Glutamatergic neuron (in vitro differentiated cells): ENCODE measurements at places on chromosomes 7 and 10.

DNA sequence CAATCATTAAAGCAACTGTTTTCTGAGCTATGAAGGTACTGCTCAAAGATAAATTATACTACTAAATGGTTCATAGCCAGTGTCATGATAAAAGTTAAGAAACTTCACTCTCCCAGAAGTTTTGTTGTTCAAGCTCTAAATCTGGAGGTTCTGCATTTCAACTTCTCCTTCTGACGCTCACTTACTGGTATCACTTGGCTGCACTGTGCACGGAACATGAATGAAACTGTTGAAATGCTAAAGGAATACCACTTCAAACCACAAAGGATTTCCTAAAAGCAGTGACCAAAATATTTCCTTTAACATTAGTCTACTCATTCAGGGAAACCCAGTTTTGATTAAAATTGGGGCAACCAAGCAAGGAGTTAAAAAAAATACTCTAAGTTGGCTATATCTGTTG is 93.6 kb downstream of the UBE2H start:
- DNase-seq: no peak

DNA sequence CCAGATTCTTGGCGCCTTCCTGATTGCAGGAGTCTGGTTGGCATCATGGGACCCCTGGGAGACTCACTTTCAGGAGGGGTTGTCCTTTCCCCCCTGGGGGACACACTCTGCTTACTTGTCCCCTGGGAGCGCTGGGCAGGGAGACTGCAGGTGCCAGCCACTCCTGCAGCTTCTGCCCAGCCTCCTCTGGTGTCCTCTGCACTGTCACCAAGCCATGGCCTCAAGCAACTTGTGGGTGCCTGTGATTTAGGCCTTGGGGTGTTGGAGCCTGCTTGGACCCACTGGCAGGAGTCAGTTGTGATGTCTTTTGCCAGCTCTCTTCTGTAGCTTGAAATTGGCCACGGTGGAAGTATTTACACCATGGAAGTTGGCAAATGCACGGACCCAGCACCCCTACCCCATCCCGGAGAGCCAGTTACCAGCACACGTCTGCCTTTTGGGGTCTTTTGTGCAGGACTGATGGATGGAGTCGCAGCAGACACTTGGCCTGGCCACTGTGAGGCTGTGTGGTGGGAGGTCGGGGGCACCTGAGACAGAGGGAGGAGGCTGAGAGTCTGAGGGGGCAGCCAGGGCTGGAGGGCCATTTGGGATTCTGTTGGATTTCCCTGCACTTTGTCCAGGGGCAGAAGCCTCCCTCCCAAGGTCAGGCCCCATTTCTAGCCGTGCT is 104.7 kb downstream of the LHPP start:
- no peak for DNase-seq

GRCh38 chr7:105003275-105003674 is 10.7 kb upstream of the KMT2E start:
- no peak for DNase-seq

- peak; percentile 67 for DNase-seq
Measured at GRCh38 chr7:98617960-98618418, 904 bp downstream of the NPTX2 start.

GRCh38 chr10:123102673-123103072 is 33.1 kb upstream of the HMX3 start:
- no peak for DNase-seq

DNA sequence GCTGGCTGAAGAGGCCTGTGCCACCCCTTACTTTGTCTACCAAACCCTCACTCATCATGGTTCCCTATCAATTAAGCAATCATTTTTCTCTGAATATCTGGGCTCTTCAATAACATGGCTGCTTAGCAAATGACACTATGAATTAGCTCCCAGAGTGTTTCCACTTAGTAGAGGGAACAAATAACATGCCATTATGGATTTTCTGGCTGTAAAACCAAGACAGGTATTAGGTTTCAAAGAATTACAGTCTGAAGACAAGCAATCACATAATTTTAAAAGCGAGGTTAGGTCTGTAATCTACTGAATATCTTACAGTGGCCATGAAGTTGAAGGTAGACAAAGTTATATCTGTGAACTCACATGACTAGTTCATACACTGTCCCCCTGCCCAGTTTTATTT is 220.8 kb upstream of the PHYHIPL start:
- DNase-seq: no peak

GRCh38 chr7:111982804-111983203 is 223.4 kb downstream of the DOCK4 start:
- DNase-seq: no peak

DNA sequence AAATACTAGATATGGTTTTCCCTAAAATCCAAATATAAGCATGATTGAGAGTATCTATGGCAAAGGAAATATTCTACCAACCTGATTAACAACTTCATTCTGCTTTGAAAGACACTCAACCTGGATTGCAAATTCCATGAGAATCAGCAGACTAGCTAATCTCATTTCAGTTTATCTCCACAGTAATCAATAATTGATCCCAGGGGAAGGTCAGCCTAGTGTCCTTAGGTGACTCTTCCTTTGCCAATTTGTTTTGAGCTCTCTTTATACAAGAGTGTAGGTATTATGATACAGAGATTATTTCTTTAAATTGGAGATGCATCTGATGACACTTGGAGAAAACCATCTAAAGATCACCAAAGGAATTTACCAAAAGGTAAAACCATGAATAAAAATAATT is 100.3 kb downstream of the GRM8 start:
- DNase-seq: no peak

DNA sequence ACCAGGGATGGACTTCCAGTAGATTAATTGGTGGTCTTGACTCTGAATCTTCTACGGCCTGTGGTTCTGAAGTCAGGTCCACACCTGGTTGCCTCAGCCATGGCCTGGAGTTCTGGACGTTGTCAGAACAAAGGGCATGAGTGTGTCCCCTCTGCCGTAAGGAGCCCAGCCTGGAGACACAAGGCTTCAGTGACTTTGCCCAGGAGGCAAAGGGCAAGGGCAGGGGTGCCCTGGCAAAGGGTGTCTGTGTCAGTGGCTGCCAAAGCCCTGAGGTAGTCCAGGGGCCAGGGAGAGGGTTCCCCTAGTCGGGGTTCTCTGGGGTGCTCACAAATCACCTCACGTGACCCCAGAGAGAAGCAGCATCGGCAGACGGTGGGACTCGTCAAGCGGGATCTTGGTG is 273.2 kb upstream of the ZNF32 start:
- no peak for DNase-seq

- DNase-seq: no peak
Measured at GRCh38 chr7:47418601-47419309, 163.2 kb downstream of the TNS3 start.

GRCh38 chr7:114214466-114214865 is 200.1 kb upstream of the FOXP2 start:
- DNase-seq: no peak

DNA sequence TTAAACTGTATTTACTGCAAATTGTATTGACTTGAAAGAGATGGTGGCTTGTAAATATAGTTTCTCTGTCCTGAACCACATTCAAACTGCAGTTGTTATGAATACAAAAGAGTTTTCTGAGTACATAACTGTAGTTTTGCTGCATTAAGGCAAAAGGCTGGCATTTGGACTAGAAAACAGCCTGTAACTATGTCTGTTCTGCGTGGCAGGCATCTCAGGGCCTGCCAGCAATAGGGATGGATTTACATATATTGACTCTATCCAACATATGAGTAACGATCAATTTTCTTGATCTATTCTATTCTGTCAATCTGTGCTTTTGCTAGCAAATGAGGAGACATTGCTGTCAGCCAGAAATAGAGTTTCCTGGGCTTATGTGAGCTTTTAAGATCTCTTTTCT is 174.6 kb downstream of the TMEM26 start:
- DNase-seq: no peak

DNA sequence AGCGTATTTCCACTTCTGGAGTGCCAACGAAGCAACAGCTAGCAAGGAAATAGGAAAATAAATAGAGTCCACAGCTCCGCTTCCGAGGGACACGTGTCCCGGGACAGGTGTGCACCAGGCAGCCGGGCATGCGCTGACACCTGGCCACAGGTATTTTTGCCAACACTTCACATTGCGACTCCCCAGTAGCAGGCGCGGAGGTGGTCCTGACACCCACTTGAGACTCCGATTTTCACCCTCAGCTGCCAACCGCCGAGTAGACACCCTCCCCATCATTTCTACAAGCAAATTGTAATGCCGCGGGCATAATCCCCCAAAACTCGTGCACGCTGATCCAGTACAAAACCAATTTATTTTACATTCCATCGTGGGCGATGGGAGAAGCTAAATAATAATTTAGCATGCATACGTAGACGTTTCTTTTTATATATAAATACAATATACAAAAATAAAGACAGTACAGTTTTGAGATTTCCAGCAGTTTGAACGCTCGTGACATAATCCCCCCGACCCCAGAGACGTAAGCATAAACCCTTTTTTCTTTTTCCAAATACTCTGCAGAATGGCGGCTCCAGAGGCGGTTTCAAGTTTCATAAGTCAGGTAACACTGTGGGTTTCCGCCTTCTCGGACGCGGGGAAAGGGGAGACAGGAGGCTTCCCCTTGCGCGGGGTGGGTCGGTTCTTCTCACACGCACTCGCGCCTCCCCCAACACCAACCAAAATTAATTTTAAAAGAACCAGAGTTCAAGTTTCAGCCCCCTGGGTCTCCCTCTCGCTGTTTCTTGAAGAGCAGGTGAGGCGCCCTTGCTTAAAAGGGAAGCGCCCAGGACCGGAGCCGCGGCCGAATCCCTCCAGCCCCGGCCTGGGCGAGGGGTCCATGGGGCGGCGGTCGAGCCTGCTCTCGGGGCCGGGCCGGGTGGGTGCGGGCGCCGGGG is 5.7 kb downstream of the MNX1 start:
- DNase-seq: no peak

- DNase-seq: no peak
Measured at GRCh38 chr7:51666266-51666665, 349.7 kb upstream of the COBL start.

GRCh38 chr7:75962607-75963380 is 31.6 kb downstream of the TMEM120A start:
- DNase-seq: no peak

GRCh38 chr7:130286881-130287280 is 6.1 kb upstream of the CPA4 start:
- DNase-seq: no peak

- no peak for DNase-seq
Measured at GRCh38 chr10:73485320-73485719, 10.5 kb downstream of the PPP3CB start.

DNA sequence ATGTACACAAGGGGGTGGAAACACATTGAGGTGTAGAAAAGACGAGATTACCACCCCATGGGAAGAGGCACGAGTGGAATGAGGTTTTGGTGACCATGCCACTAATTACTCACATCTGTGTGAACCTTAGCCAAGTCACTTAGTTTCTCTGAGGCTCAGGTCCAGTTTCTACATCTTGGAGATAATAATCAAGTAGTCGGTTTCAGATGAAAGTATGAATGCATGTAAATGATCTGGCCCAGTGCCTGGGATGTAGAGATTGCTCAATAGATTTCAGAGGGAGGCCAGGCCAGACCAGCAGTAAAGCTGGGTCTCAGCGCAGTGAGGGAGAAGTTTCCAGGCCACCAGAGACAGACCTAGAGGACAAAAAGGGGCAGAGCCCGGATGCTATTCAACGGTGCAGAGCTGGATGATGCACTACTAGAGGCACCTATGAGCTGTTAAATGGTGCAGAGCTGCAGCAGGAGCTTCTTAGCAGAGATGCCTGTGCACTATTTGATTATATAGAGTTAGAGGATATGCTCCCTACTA is 725.1 kb downstream of the GRID1 start:
- DNase-seq: no peak

DNA sequence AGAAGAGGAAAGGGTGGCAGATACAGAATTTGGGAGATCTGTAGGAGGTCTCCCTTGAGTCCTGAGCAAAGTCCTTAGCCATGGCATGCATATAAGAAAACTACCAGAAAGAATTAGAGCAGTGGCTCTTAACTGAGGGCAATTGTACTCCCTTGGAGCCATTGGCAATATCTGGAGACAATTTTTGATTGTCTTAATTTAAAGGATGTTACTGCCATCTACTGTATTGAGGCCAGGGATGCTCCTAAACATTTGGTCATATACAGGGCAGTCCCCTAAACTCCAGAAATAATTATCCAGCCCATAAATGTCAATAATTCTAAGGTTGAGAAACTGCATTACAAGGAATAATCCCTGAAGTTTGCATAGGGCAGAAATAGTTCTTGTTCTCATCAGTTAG is 136.4 kb upstream of the ODAD2 start:
- no peak for DNase-seq

DNA sequence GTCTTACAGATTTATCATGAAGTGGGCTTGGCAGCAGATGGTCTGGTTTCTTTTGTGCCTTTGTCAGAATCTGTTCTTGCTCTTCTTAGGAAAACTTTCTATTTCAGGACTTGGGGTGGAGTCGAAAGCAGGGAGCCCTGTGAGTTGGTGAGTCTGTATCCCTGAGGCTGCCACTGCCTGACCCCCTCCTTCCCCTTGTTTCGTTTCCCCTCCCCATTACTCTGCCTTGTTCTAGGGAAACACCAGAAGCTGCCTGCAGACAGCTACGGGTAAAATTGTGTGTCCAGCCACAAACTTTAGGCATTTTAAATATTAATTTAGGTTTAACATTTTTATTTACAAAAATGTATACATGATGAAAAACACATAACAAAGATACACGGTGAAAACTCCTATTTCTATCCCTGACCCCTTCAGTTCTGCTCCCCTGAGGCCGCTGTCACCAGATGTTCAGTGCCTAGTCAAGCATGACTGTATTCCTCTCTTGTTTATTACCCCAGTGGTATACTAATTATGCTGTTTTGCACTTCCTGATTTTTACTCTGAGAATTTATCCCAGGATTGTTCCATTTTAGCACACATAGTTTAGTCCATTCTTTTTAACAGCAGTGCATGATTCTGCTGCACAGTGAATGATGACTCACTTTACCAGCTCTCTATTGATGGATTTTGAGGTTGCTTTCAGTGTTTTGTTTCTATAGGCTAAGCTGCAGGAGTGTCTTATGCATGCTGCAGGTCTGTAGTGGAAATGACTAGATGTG is 9.1 kb downstream of the TSPAN14 start:
- DNase-seq: peak; percentile 64

GRCh38 chr10:50566150-50566549 is 57.6 kb downstream of the SGMS1 start:
- no peak for DNase-seq
